ENCODE measurements at places on chromosomes 12 and 14. TPM values are rescaled to one million over a fixed set of nuclear protein-coding genes. Genes with fewer than 3 reads are reported as not detected.

Gene RNASE3
- polyA plus RNA-seq: 1.0 TPM

Gene FSCB
- not detected for polyA plus RNA-seq

DNA sequence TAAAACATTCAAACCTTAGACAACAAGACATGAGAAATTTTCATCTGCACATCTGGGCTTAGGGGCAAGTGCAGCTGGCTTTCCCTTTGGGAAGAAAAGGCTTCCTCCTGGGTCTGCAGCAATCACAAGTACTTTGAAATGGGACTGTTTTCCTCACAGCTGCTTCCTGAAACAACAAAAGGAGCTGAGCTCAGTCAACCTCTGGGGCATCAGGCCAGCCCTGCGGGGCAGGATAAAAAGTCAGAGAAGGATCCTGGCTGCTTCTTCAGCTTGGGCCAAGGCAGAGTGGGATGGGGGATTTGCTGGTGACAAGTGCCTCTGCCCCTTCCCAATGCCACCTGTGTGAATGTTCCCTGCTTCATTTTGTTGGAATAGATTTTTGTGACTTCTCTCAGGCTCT is 16.2 kb upstream of the SDR39U1 start:
- no peak for DNase-seq

Gene ACOT6
- not detected for polyA plus RNA-seq

Gene ADAMTS20
- 0.23 TPM for polyA plus RNA-seq

Gene SLC10A1
- 0.37 TPM for polyA plus RNA-seq

DNA sequence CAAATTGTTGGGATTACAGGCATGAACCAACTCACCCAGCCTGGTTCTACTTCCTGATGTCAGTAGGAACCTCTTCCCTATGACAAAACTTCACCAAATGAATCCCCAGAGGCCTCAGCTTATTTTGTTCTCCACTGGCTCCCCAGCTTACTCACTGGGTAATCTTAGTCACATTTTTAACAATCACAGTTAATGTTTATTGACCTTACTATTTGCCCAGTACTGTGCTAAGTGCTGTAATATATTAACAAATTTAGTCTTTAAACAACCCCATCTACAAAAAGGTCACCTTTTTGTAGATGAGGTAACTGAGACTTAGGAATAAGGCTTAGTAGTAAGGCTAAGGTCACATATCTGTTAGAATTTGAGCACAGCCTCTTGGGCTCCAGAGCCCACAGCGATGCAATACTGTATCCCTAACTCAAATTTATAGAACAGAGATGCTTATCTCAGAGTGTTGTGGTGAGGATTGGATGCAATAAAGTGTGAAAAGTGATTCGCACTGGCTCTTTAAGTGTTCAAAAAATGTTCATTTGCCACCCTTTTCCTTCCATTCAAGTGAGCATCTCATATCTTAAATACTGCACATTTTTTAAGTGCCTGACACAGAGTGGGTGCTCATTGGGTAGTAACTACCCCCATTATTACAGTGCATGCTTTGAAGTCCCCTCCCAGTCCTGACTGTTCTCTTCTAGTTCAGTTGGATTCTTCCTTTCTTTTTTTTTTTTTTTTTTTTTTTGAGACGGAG is 146.4 kb upstream of the ARHGAP5 start:
- DNase-seq: no peak

DNA sequence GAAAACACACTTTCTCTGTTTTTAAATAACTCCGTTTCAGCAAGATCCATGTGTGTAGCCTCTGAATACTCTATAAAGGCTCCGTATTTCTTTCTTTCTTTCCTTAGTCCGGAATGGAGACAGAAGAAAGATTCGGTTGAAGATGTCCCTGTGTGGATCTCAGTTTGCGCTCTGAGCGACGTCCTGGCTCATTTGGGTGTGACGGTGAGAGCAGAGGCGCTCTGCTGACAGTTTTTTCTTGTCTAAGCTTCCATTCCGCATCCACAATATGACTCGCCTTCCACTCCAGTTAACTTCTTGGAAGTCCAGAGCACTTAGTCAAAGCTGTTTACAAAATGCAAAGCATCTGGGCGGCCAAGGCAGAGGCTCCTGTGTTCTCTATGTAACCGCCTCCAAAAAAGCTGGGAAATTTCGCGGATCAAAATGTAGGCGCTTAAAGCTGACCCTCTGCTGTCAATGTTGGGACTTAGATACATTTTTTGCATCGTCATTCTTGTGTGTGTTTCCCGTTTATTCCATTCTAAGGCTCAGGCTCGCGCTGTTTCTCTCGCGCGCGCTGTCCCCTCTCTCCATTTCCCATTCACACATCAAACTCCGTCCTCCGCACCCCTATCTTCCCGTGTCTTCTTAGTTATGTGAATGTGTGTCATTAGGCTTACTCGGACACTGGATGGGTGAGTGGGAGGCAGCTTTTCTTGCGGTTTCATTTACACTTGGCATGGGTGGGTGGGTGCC is 880 bp upstream of the FLRT2 start:
- DNase-seq: no peak

Gene ITGA5
- 56.1 TPM for polyA plus RNA-seq

- DNase-seq: no peak
Observed at GRCh38 chr14:38053666-38054065, 154.0 kb upstream of the SSTR1 start.

DNA sequence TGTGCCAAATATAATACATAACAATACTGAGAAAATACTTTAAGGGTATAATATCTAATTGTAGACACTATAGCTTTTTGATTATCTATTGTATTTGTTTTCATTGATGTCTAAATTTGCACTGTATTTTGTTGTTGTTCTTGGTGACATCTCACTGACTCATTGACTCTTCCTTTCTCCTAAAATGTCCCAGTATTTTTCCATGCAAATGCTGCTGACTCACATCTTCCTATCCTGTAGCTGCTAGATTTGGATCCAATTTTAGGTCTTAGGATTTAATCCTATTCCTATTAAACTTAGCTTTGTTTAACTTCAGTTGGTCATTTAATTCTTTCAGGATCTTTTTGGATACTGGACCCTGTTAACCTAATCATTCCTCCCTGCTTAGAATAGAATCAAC is 148.5 kb downstream of the TMTC2 start:
- DNase-seq: no peak

DNA sequence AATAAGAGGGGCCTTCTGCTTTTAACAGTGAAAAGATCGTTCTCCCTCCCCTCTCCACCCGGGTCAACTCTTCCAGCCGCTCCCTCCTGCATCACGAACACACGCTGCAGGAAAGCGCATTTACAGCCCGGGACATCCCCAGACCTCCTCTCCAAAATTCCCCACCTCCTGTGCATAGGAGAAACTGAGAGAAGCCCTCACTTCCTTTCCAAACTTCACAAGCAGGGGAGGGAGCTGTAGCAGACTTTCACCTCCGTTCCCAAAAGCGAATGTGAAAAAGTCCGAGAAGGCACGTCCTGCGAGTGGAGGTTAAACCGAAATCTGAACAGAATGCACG is 513 bp downstream of the BCAT1 start:
- DNase-seq: peak; percentile 28

- no peak for DNase-seq
Observed at GRCh38 chr12:31906557-31907301, 52.5 kb upstream of the RESF1 start.

GRCh38 chr12:70484464-70484863 is 118.4 kb downstream of the KCNMB4 start:
- no peak for DNase-seq

DNA sequence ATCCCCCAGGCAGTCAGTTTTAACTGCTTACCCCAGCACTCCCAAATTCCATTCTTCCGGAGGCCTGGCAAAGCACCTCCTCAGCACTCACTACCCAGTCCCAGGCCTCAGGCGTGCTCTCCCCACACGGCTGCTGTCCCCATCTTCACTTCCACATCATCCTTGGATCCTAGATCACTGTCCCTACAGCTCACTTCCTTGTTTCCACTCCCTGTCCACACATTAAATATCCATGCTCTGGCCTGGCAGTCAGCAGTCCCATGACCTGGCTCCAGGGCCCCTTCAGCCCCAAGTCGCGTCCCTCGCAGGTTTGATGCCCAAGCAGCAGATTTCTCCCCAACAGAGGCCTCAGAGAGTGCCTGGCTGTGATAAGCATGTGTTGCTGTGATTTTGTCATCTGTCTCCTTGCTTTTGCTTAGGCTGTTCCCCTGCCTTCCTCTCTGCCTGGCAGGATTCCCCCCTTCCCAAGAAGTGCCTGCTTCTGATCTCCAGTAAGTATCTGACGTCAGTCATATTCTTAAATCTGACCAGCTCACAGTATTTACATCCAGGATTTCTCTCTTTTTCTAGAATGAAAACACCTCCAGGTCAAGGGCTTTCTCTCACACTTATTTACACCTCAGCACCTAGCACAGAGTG is 241.7 kb downstream of the ZFP36L1 start:
- no peak for DNase-seq

- DNase-seq: no peak
Observed at GRCh38 chr12:110170535-110171185, 46.5 kb downstream of the IFT81 start.

DNA sequence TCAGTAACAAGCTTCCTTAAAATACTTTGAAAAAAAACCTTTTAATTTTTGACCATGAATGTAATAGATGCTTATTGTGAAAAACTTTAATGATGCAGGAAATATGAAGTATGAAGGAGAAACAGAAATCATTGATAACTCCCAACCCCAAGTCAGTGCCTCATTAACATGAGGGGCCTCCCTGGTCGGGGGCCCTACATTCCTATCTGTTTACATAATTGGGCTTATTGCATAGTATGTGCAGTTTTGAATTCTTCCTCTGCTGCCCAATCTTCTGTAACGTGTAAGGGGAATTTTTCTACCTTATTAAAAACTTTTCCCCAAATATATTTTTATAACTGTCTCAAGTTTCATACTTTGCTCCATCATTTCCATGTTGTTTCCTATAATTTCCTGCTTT is 63.0 kb downstream of the SLC25A47 start:
- peak; percentile 43 for DNase-seq

- no peak for DNase-seq
Observed at GRCh38 chr12:52013626-52014310, 7.0 kb downstream of the TAMALIN start.

- no peak for DNase-seq
Observed at GRCh38 chr12:126342866-126343265, 1277.6 kb downstream of the AACS start.

Gene TPH2
- 0.48 TPM for polyA plus RNA-seq

DNA sequence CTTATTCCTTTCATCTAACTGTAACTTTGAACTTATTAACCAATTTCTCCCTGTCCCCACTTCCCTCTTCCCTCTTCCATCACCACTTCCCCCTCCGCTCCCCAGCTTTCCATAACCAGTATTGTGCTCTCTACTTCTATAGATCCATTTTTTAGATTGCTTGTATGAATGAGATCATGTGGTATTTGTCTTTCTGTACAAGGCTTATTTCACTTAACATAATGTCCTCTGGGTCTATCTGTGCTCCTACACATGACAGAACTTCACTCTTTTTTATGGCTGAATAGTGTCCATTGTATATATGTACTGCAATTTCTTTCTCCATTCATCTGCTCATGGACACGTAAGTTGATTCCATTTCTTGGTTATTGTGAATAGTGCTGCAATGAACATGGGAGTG is 14.4 kb downstream of the ERP27 start:
- DNase-seq: no peak

GRCh38 chr12:5452569-5452968 is 20.7 kb downstream of the NTF3 start:
- no peak for DNase-seq

Gene MYO1H
- polyA plus RNA-seq: 0.45 TPM

DNA sequence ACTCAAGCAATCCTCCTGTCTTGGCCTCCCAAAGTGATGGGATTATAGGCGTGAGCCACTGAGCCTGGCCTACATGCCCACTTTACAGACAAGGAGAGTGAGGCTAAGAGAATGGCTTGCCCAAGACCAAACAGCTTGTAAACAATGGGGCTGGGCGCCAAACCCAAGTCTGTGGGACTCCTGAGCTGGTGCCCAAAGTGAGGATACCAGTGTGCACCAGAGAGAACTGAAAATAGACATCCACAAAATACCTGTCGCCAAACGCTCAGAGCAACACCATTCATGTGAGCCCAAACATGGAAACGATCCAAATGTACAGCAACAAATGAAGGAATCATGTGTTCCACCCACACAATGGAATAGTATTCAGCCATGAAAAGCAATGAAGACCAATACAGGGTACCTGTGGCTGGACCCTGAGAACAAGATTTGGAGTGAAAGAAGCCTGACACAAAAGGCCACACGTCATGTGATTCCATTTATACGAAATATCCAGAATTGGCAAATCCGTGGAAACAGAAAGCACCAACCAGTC is 38.2 kb downstream of the CCNK start:
- no peak for DNase-seq

- peak; percentile 48 for DNase-seq
Observed at GRCh38 chr14:103329401-103330347, 4.4 kb upstream of the EIF5 start.

Gene TDP1
- 16.0 TPM for polyA plus RNA-seq

Gene PNP
- 28.5 TPM for polyA plus RNA-seq

Gene ZFC3H1
- 72.4 TPM for polyA plus RNA-seq

Gene AQP5
- 7.0 TPM for polyA plus RNA-seq

- DNase-seq: no peak
Observed at GRCh38 chr12:111588010-111588409, 11.1 kb downstream of the ATXN2 start.

Gene BAG5
- polyA plus RNA-seq: 23.7 TPM

GRCh38 chr14:37262649-37263048 is 64.9 kb downstream of the MIPOL1 start:
- no peak for DNase-seq

DNA sequence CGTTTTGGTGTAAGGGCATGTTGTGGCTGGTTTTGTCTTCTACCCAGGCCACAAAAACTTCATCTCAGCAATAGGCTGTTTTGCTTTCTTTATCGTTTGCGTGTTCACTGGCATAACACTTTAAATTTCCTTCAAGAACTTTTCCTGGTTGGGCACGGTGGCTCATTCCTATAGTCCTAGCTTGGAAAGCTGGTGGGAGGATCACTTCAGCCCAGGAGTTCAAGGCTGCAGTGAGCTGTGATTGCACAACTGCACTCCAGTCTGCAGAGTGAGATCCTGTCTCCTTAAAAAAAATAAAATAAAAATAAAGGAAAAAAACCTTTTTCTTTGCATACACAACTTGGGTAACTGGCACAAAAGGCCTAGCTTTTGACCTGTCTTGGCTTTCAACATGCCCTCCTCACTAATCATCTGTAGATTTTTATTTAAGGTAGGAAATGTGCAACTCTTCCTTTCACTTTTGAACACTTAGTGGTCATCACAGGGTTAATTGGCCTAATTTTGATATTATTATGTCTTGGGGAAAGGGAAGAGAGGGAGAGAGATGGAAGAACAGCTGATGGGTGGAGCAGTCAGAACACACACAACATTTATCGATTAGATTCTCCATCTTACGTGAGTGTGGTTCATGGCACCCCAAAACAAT is 78.9 kb upstream of the PSMA6 start:
- peak; percentile 39 for DNase-seq

DNA sequence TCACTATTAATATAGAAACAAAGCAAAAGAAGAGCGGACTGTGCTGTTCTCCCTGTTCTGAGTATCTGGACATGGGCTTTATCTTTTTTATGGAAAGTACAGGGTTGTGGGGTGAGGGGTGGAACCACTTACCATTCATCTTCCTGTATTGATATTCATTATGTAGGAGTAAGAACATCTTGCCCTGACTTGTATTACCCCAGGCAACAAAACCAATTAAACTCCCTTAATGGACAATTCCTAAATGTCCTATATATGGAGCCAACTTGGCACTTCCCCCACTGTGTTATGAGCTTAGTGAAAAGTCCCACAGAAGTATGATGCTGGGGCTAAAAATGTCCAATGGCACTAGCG is 139.9 kb upstream of the KRR1 start:
- no peak for DNase-seq

Gene C12orf54
- polyA plus RNA-seq: 0.67 TPM

GRCh38 chr12:65822732-65823512 is 1.4 kb upstream of the HMGA2 start:
- DNase-seq: peak; percentile 23

Gene PLD4
- polyA plus RNA-seq: 4.6 TPM

Gene GPRC5A
- polyA plus RNA-seq: 13.4 TPM

GRCh38 chr14:50794068-50794645 is 36.8 kb downstream of the NIN start:
- DNase-seq: no peak

All from left lung (tissue), 14 donors.